C1 segment of cervical spinal cord (tissue), 14 donors: ENCODE measurements at places on chromosomes 5 and 9.
A peak's percentile ranks its signal among the peaks of the same experiment; 100 is the strongest.

- peak; percentile 3 for DNase-seq
Measured at GRCh38 chr5:1033606-1034420, 25.2 kb downstream of the NKD2 start.

GRCh38 chr5:159616952-159617351, 286.7 kb upstream of the IL12B start:
- no peak for DNase-seq

- no peak for DNase-seq
Measured at GRCh38 chr9:116460026-116460425, 227.1 kb upstream of the TRIM32 start.

DNA sequence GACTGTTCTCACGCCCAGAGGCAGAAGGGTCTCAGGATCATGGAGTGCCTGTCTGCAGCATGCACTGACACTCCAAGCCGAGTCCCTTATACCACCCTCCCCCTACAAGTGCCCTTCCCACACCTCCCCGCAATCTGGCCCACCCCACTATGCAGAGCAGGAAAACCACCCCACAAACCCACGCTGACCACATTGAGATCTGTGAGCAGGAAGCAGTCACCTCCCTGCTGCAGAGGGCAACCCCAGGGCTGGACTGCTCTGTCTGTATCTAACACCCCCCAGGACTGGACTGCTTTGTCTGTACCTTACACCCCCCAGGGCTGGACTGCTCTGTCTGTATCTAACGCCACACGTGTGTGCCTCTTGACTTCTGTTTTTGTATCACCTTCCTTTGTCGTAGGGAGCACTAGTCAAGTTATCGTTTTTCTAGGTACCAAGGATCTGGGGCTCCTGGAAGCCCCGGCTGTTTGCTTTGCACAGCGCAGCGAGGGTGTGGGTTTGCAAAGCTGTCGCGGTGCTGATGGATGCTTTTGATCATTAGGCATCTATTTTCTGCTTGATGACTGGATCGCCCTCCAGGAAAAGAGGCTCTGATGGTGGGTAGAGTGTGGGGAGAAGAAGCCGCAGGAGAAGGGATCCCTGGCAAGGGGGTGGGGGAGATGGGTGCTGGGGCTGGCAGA, 21.5 kb downstream of the OLFM1 start:
- DNase-seq, result no peak

DNA sequence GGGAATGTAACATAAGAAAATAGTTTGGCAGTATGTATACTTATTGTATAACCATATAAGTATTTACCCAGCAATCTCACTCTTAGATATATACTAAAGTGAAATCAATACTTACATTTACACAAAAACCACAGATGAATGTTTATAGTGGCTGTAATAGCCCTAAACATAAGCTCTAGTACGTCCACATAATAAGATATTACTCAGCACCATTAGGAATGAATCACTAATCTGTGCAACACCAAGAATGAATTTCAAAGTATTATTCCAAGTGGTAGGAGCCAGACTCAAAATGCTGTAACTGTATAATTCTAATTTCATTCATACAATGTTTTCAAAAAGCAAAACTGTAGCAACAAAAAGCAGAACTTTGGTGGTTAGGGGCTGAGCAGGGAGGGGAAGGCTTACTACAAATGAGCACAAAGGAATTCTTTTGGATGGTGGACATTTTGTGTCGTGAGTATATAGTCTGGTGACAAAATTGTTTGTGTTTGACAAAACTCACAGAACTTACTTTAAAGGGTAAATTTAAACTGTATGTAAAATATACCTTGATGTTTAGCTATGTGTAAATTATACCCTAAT, 11.9 kb upstream of the C5orf46 start:
- no peak for DNase-seq
